Prostate gland (tissue), 2 donors: ENCODE measurements at places on chromosomes 3 and 15.

- H3K27me3 ChIP-seq = no peaks in the 10 kb centered on the region
- DNase-seq = no peak
- H3K36me3 ChIP-seq = no peaks in the 10 kb centered on the region
- H3K4me1 ChIP-seq = no peaks in the 10 kb centered on the region
Measured at GRCh38 chr3:118942195-118942594, 92.5 kb downstream of the IGSF11 start.

DNA sequence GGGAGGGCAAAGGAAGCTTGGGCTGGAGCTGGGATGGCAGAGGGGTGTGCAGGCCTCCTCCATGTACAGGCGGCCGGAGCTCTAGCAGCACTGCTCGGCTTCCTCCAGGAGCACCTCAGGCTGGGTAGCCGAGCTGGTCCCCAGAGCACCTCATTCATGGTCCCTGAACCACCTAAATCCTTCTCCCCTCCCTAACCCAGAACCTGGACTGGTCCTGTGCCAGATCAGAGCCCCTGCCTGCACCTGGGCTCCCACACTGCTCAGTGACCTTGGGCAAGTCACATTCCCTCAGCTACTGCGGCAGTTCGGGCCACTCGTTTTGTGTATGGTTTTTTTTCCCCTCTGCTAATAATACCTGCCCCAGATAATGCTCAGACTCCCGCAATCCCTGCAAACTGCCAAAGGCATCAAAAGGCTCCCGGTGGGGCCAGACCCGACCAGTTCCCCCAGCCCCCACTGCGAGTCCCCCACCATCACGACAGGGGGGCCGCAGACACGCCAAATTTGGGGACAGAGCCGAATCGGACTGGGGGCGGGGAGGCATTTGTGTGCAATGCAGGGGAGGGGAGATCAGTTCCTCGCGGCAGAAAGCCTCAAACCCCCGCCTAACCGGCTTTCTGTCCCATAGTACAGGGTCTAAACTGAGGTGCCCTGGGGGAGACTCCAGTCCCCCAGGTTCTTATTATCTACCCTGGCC lies 1.3 kb downstream of the SEMA7A start:
- H3K4me3 ChIP-seq = peak overlapping the region; percentile 54
- no peak for DNase-seq
- H3K27ac ChIP-seq = no peak overlapping the region

- no peaks in the 10 kb centered on the region for H3K27me3 ChIP-seq
- H3K36me3 ChIP-seq = no peaks in the 10 kb centered on the region
- no peak for DNase-seq
- no peak overlapping the region for H3K27ac ChIP-seq
Measured at GRCh38 chr3:127063916-127064315, 81.0 kb downstream of the PLXNA1 start.

GRCh38 chr3:18868911-18869689 lies 279.2 kb upstream of the KCNH8 start:
- DNase-seq = no peak
- H3K4me3 ChIP-seq = no peak overlapping the region
- no peaks in the 10 kb centered on the region for H3K4me1 ChIP-seq
- no peaks in the 10 kb centered on the region for H3K27me3 ChIP-seq

GRCh38 chr15:63944681-63944955 lies 101.7 kb downstream of the DAPK2 start:
- H3K4me1 ChIP-seq = no peaks in the 10 kb centered on the region
- no peak overlapping the region for H3K27ac ChIP-seq
- H3K36me3 ChIP-seq = no peaks in the 10 kb centered on the region
- H3K4me3 ChIP-seq = no peak overlapping the region
- H3K27me3 ChIP-seq = no peaks in the 10 kb centered on the region

DNA sequence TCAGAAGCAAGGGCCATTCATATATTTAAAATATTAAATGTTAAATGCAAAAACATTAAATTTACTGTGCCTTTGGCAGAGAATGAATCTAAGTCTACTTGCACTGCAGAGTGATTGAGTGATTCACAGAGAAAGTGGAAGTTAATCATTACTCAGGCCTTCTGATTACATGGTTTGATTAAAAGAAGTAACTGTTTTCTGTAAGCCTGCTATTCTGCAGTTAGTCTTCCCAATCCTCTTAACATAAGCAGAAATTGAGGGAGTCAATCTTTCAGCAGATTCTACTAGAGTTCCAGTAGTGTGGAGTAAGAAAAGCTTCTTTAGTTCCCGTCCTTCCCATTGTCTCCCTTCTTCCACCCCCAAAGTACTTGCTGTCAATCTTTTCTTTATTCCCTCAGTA lies 1.5 kb downstream of the NLGN1 start:
- no peaks in the 10 kb centered on the region for H3K4me1 ChIP-seq
- DNase-seq = no peak
- no peak overlapping the region for H3K4me3 ChIP-seq
- H3K27me3 ChIP-seq = no peaks in the 10 kb centered on the region
- no peak overlapping the region for H3K27ac ChIP-seq
- H3K36me3 ChIP-seq = no peaks in the 10 kb centered on the region

GRCh38 chr3:149662240-149662887 lies 4.5 kb upstream of the WWTR1 start:
- H3K36me3 ChIP-seq = no peaks in the 10 kb centered on the region
- no peak overlapping the region for H3K27ac ChIP-seq
- DNase-seq = no peak
- H3K4me1 ChIP-seq = no peaks in the 10 kb centered on the region
- no peaks in the 10 kb centered on the region for H3K27me3 ChIP-seq

GRCh38 chr15:34147371-34148140 lies 45.7 kb downstream of the PGBD4 start:
- no peaks in the 10 kb centered on the region for H3K4me1 ChIP-seq
- H3K36me3 ChIP-seq = no peaks in the 10 kb centered on the region
- H3K27me3 ChIP-seq = no peaks in the 10 kb centered on the region
- no peak for DNase-seq
- no peak overlapping the region for H3K4me3 ChIP-seq

- H3K4me3 ChIP-seq = no peak overlapping the region
- no peaks in the 10 kb centered on the region for H3K27me3 ChIP-seq
- DNase-seq = no peak
Measured at GRCh38 chr15:25682340-25682739, 180.8 kb downstream of the ATP10A start.

DNA sequence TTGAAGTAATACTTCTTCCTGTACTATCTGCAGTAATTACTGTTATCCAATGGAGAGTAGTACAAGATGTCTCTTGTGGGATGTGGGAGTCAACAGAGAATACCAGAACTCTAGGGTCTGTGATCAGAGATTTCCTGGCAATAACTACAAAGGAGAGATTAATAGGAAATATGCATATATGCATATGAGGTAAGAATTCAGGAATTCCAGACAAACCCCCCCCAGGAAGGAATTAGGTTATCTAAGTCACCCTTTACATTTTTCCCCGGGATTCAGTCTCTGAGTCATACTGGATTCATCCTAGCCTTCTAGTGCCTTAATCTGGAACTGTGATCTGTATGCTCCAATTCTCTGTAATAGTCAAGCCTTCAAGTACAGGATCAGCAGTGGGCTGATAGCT lies 49.4 kb downstream of the GTF2E1 start:
- no peak overlapping the region for H3K4me3 ChIP-seq
- H3K4me1 ChIP-seq = no peaks in the 10 kb centered on the region
- H3K36me3 ChIP-seq = no peaks in the 10 kb centered on the region

GRCh38 chr3:189637750-189638149 lies 6.6 kb downstream of the TP63 start:
- H3K27ac ChIP-seq = no peak overlapping the region
- H3K27me3 ChIP-seq = no peaks in the 10 kb centered on the region
- H3K4me3 ChIP-seq = no peak overlapping the region
- no peaks in the 10 kb centered on the region for H3K4me1 ChIP-seq
- DNase-seq = no peak

- H3K4me1 ChIP-seq = no peaks in the 10 kb centered on the region
Measured at GRCh38 chr3:123396171-123397049, 52.5 kb downstream of the ADCY5 start.

DNA sequence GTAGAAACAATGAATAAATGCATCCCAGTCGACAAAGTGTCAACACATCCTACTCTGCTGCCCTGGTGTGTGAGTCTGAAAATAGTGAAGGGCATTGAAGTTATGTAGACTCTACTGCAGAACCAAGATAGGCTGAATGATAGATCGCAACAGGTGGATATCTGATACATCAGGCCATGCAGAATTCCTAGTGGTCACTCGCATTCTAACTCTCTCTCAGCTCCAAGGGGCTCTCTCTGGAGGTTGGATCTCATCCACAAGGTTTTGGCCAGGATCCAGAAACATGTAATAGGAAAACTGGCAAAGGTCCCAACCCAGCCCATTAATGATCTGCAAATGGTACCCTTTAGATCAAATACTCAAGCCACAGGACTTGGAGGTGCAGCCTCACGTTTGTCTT lies 514.1 kb downstream of the MAGI1 start:
- H3K4me3 ChIP-seq = no peak overlapping the region
- H3K27ac ChIP-seq = no peak overlapping the region
- H3K36me3 ChIP-seq = no peaks in the 10 kb centered on the region
- DNase-seq = no peak

DNA sequence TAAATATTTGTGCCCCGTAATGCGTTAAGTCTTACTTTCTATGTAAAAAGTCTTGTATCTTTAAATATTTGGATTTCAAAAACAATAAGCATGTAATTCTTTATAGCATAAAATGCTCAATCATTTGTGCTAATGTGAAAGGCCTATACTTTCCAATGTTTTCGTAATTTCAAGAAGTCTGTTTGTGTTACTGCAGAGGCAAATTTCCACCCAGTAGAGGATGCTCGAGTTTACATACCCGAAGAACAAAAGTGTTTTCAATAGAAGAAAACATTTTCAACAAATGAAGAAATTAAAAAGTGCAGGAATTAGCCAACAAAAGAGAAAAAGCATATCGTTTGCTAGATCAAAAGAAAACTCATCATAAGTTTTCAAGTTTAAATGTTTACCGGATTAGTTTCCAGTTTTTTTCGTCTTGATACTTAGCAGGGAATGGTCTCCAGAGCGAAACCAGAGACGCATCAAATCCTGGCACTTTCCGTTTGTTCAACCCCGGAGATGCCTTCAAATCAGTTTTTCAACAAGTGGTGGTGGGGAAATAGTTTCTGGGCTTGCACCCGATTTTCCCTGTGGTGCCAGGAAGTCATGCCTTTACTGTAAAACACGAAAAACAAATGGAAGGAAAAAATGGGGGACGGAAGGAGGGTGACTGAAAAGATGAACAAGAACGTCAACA lies 1.0 kb downstream of the CGGBP1 start:
- no peaks in the 10 kb centered on the region for H3K4me1 ChIP-seq
- peak overlapping the region; percentile 93 for H3K4me3 ChIP-seq
- no peaks in the 10 kb centered on the region for H3K27me3 ChIP-seq
- H3K36me3 ChIP-seq = no peaks in the 10 kb centered on the region

GRCh38 chr3:31985831-31986230 lies 4.3 kb downstream of the ZNF860 start:
- no peaks in the 10 kb centered on the region for H3K36me3 ChIP-seq
- no peak overlapping the region for H3K4me3 ChIP-seq
- H3K27ac ChIP-seq = no peak overlapping the region
- no peak for DNase-seq
- H3K27me3 ChIP-seq = no peaks in the 10 kb centered on the region

GRCh38 chr3:197518881-197519421 lies 36.8 kb downstream of the BDH1 start:
- no peak for DNase-seq
- H3K27me3 ChIP-seq = no peaks in the 10 kb centered on the region
- H3K4me3 ChIP-seq = no peak overlapping the region
- H3K4me1 ChIP-seq = no peaks in the 10 kb centered on the region

DNA sequence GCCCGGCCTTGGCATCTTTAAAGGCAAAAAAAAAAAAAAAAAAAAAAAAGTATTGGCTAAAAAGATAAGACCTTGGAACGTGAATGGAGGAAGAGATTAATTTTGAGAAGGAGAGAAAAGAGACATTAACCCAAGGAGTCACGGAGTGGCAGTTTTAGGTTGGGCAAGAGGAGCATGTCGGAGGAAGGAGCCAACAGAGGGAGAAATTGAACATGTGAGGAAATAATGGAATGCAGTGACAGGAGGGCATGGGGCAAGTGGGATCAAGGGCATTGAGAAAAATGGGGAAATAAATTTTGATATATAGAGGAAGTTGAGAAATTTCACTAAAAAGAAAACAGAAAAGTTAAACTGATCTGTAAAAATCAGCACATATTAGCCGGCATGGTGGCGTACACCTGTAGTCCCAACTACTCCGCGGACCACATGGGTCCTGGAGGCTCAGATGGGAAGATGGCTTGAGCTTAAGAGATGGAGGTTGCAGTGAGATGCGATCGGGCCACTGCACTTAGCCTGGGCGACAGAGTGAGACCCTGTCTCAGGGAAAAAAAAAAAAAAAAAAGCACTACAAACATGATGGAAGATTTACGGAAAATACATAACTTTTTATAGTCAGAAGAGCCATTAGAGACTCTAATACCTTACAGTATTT lies 1.2 kb downstream of the HAUS2 start:
- no peak for DNase-seq
- H3K27me3 ChIP-seq = no peaks in the 10 kb centered on the region
- H3K36me3 ChIP-seq = no peaks in the 10 kb centered on the region

DNA sequence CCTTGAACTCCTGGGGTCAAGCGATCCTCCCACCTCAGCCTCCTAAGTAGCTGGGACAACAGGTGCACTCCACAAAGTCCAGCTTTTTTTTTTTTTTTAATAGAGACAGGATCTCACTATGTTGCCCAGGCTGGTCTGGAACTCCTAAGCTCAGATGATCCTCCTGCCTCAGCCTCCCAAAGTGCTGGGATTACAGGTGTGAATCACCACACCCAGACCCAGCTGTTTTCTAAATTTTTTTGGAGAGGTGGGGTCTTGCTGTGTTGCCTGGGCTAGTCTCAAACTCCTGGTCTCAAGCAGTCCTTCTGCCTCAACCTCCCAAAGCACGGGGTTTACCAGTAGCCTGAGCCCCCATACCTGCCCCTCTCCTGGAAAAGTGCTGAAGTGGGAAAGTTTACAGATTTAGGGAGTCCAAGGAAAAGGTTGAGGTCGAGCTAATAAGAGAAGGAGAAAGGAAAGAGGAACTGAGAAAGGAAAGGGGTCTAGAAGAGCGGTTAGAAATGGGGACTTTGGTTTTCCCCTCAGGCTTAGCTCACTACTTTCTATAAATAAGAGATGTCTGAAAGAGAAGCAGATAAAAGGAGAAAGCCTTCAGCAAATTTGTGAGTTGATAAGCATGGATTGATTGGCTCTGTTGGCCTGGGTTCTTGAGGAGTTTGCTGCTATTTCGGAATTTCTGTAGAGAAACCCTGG lies 23.6 kb downstream of the UBE2E1 start:
- no peak overlapping the region for H3K4me3 ChIP-seq
- H3K4me1 ChIP-seq = no peaks in the 10 kb centered on the region
- H3K27ac ChIP-seq = no peak overlapping the region
- no peak for DNase-seq
- no peaks in the 10 kb centered on the region for H3K36me3 ChIP-seq
- H3K27me3 ChIP-seq = no peaks in the 10 kb centered on the region

DNA sequence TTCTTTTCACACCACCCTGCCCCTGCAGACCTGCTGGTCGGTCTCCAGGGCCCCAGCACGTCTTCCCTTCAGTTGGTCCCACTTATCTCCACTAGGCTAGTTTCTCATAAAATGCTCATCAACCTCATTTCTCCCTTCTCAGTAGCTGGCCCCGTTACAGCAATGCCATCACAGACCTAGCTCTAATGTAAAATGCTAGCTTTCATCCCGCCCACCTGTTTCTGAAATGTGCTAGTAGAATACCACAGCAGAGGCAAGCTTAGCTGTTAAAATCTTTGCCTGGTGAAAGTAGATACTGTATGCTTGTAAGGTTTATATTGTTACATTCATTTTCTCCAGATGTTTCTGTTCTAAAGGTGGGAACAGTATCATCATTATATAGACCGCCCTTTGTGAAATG lies 13.1 kb downstream of the MKRN2OS start:
- no peak overlapping the region for H3K4me3 ChIP-seq
- H3K4me1 ChIP-seq = no peaks in the 10 kb centered on the region
- H3K27ac ChIP-seq = no peak overlapping the region
- no peaks in the 10 kb centered on the region for H3K36me3 ChIP-seq
- no peak for DNase-seq
